ENCODE measurements at places on chromosomes 1 and 21.

DNA sequence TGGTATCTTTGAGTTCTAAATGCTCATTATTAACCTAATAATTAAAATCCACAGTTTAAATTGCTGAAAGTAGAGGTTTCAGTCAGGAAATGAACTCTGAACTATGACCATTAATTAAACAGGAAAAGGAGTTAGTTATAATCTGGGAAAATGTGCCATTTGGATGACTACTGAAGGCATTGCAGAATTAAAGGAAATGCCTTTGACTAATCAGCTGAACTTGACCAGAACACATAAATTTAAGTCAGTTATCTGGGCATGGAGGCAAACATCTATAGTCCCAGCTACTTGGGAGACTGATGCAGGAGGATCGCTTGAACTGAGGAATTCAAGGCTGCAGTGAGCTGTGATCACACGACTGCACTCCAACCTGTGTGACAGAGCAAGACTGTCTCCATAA, 31.9 kb downstream of the SLC44A5 start:
- DNase-seq, result no peak

DNA sequence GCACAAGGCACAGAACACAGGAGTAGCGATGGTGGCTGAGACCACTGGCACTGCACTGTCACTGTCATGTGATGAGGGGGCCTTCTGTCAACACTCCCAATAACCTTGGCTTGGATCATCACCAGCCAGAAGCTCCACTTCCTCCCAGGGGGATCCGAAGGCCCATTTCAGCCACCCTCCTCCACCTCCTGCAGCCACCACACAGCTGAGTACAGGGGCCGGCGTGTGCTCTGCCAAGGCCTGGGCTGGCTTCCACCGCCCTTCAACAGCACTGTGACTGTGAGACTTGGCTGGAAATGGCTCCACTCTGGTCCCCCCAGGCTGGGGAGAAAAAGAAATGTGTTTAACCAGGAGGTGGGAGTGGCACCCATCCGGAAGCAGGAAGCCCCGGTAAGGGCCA, 9.9 kb upstream of the NADK start:
- DNase-seq, result no peak

DNA sequence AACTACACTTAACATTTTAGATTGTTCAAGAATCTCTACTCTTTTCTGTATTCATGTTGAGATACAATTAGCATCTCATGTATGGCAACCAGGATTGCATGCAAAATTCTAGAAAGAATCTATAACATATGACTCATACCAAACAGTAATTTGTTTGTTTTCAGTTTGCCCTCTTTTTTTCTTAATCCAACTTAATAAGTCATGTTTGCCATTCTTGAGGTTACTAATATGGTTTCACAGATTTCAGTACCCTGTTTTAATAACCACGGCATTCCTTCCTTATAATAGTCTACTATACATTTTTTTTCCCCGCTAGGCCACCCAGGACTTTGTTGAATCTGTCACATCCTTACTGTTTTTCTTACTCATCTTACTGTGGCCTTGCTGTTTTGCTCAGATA, 140.8 kb downstream of the FMN2 start:
- no peak for DNase-seq

DNA sequence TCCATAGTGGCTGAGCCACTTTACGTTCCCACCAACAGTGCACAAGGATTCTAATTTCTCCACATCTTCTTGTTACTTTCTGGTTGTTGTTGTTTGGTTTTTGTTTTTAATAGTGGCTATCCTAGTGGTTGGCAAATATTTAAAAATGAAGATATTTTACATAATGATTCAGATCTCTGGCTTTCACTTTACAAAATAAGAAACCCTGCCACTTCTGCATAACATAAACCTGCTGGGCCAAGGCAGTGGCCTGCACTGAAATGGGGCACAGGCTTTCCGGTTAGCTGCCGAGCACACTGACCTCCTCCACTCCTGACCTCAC, 320.4 kb downstream of the RPS6KC1 start:
- no peak for DNase-seq
